B cell (primary cell): ENCODE measurements at places on chromosomes 5 and 9.
A peak's percentile ranks its signal among the peaks of the same experiment; 100 is the strongest.

GRCh38 chr5:137075163-137075970 lies 423.8 kb downstream of the SPOCK1 start:
- no peak overlapping the region for H3K27ac ChIP-seq
- no peaks in the 10 kb centered on the region for H3K27me3 ChIP-seq
- no peak overlapping the region for H3K4me3 ChIP-seq
- H3K4me1 ChIP-seq = no peaks in the 10 kb centered on the region

DNA sequence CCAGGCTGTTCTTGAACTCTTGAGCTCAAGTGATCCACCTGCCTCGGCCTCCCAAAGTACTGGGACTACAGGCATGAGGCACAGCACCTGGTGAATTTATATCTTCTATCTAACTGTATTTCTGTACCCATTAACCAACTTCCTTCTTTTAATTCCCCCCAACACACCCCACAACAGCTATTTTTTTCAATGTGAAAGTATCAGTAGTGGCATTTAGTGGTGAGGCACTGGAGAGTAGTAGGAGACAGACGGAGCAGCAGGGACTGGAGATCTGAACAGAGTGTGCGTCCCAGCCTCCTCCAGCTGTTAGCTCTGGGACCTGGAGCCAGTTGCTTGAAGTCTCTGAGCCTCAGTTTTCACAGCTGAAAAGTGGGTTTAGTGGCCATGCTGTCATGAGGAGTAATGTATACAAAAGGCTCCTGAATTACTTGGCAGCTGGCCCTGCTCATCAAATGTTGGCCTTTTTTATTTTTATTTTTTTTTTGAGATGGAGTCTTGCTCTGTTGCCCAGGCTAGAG lies 11.0 kb upstream of the EEIG1 start:
- no peaks in the 10 kb centered on the region for H3K27me3 ChIP-seq
- peak overlapping the region; percentile 72 for H3K27ac ChIP-seq
- peak; percentile 60 for DNase-seq
- H3K36me3 ChIP-seq = no peaks in the 10 kb centered on the region
- H3K4me3 ChIP-seq = no peak overlapping the region
- H3K4me1 ChIP-seq = peaks cover 28% of the 10 kb centered on the region

DNA sequence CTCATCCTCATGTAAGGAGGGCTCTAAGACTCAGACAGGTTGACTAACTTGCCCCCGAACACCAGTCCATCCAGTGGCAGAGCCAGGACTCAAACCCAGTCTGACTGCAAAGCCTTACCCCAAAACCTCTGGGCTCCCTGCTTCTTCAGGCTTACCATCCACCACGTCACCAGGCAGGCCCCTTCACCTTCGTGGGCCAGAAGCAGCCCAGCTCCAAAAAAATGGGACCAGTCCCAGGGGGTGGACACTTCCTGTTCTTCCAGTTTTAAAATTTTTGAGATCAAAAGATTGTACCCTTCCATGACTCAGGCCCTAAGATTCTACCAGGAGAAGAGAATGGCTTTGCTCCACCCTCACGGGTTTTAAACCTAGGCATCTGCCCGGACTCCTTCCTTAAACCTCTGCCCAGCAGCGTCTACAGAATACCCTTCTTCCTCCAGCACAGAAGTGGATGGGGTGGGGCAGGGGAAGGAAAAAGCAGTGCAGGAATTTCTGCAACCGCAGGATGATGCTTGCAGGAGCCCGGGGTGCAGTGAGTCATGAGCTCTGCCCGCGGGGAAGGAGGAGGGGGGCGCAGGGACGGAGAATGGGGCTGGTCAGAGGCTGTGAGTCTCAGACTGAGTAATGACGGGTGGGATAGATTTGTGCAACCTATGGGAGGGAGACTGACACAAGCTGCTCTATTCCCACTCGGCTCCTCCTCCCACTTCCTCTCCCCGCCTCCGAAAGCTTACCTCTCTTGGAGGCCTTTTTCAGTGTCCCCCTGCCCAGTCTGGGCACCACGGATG lies 50.4 kb upstream of the STXBP1 start:
- H3K36me3 ChIP-seq = no peaks in the 10 kb centered on the region
- no peak for DNase-seq
- no peak overlapping the region for H3K27ac ChIP-seq
- H3K4me3 ChIP-seq = no peak overlapping the region
- peaks cover 11% of the 10 kb centered on the region for H3K4me1 ChIP-seq
- peaks cover 5% of the 10 kb centered on the region for H3K27me3 ChIP-seq

GRCh38 chr5:52787600-52788504 lies at the start of the genes ITGA1 and PELO:
ITGA1 (plus strand) TSS chr5:52787916; CDS start chr5:52788354, 438 bp downstream.
PELO (plus strand) TSS chr5:52787916; CDS start chr5:52800395, 12,479 bp downstream.
- no peaks in the 10 kb centered on the region for H3K36me3 ChIP-seq
- peak; percentile 54 for DNase-seq
- H3K27ac ChIP-seq = no peak within 1 kb of the TSS
- peaks cover 17% of the 10 kb centered on the region for H3K4me1 ChIP-seq

- H3K27me3 ChIP-seq = no peaks in the 10 kb centered on the region
- no peaks in the 10 kb centered on the region for H3K4me1 ChIP-seq
- no peaks in the 10 kb centered on the region for H3K36me3 ChIP-seq
- no peak for DNase-seq
- H3K4me3 ChIP-seq = no peak overlapping the region
Observed at GRCh38 chr9:89674667-89675057, 69.8 kb downstream of the GADD45G start.
